ENCODE measurements at places on chromosomes 13 and 19.

GRCh38 chr19:7099597-7099921 lies 30.1 kb downstream of the ZNF557 start:
- no peak for DNase-seq
- H3K27me3 ChIP-seq, result no peaks in the 10 kb centered on the region
- H3K27ac ChIP-seq, result peak overlapping the region; percentile 91
- no peaks in the 10 kb centered on the region for H3K4me1 ChIP-seq

- DNase-seq, result no peak
- H3K4me3 ChIP-seq, result no peak overlapping the region
- H3K27ac ChIP-seq, result peak overlapping the region; percentile 66
- peaks cover 68% of the 10 kb centered on the region for H3K4me1 ChIP-seq
- H3K27me3 ChIP-seq, result no peaks in the 10 kb centered on the region
- H3K36me3 ChIP-seq, result no peaks in the 10 kb centered on the region
These were observed 45.8 kb downstream of the MLLT1 start for GRCh38 chr19:6233827-6234511.

GRCh38 chr13:24083722-24084421 lies 76.6 kb upstream of the SPATA13 start:
- no peak overlapping the region for H3K4me3 ChIP-seq
- H3K36me3 ChIP-seq, result no peaks in the 10 kb centered on the region
- no peak for DNase-seq
- H3K27ac ChIP-seq, result no peak overlapping the region
- no peaks in the 10 kb centered on the region for H3K27me3 ChIP-seq

DNA sequence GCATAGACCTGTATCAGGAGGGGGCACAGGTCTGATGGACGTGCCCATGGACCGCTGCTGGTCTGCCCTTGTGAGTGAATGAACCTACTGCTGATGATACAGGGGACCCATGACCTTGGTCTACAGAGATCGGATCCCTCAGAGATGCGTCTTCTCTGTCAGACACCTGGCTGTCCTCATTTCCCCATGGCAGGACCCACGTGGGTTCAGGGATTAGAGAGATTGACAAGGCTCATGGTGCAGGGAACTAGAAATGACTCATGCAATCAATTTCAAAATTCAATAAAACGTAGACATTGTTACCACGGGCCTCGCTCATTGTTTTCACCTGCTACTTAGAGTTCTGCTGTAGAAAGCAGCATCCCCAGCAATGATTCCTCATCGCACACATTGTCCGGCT lies 962 bp upstream of the TPRX1 start:
- H3K4me1 ChIP-seq, result no peaks in the 10 kb centered on the region
- no peaks in the 10 kb centered on the region for H3K27me3 ChIP-seq
- no peak for DNase-seq

DNA sequence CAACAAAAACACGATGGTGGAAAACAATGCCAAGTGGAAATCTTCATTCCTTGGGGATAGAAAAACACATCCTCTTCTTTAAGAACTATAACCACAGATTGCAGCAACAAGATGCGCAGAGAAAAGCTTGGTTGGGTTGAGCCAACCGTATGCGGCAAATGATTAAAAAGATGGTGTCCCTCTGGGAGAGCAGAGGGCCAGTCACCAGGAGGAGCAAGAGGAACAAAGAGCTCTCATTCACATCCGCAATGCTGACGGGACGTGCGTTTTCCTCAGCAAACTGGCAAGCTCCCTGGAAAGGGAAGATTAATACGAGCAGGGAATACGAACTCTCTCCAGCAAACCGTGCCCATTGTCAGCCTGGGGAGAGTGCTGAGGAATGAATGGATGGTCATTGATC lies 141.6 kb downstream of the KATNAL1 start:
- no peaks in the 10 kb centered on the region for H3K27me3 ChIP-seq
- no peak overlapping the region for H3K4me3 ChIP-seq
- H3K27ac ChIP-seq, result no peak overlapping the region
- no peaks in the 10 kb centered on the region for H3K36me3 ChIP-seq
- no peak for DNase-seq

- no peaks in the 10 kb centered on the region for H3K36me3 ChIP-seq
- no peak within 1 kb of the TSS for H3K27ac ChIP-seq
- H3K27me3 ChIP-seq, result peaks cover 5% of the 10 kb centered on the region
- DNase-seq, result no peak
- peak within 1 kb of the TSS; percentile 15 for H3K4me3 ChIP-seq
These were observed at the start of gene SLC5A5 for GRCh38 chr19:17871878-17872250. TSS of gene SLC5A5 (plus strand) at chr19:17871945. CDS start at chr19:17872320, 375 bp downstream.

- peak overlapping the region; percentile 0 for H3K27ac ChIP-seq
- no peaks in the 10 kb centered on the region for H3K27me3 ChIP-seq
- no peaks in the 10 kb centered on the region for H3K36me3 ChIP-seq
These were observed 254.2 kb downstream of the ITGBL1 start for GRCh38 chr13:101706651-101707050.

DNA sequence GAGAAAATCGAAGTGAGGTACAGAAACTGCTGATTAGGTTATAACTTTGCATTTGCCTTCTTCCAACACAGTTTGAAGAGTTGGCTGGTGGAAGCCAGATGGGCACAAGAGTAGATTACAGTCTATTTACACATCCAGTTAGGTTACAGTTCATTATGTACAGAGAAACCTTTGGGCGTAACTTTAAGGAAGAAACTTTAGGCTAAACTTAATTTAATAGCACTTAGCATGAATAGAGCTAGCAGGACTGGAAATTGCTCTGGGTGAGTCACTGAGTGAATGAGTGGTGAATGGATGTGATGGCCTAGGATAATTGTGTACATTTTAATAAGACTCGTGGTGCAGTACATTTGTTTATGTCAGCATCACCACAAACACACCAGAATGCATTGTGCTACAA lies 62.9 kb upstream of the KLHL1 start:
- H3K36me3 ChIP-seq, result no peaks in the 10 kb centered on the region
- DNase-seq, result no peak
- no peaks in the 10 kb centered on the region for H3K27me3 ChIP-seq
- no peaks in the 10 kb centered on the region for H3K4me1 ChIP-seq

- H3K36me3 ChIP-seq, result no peaks in the 10 kb centered on the region
- H3K27ac ChIP-seq, result no peak overlapping the region
- no peaks in the 10 kb centered on the region for H3K4me1 ChIP-seq
- no peak for DNase-seq
- no peak overlapping the region for H3K4me3 ChIP-seq
These were observed 992.6 kb downstream of the PCDH9 start for GRCh38 chr13:66237411-66238062.

DNA sequence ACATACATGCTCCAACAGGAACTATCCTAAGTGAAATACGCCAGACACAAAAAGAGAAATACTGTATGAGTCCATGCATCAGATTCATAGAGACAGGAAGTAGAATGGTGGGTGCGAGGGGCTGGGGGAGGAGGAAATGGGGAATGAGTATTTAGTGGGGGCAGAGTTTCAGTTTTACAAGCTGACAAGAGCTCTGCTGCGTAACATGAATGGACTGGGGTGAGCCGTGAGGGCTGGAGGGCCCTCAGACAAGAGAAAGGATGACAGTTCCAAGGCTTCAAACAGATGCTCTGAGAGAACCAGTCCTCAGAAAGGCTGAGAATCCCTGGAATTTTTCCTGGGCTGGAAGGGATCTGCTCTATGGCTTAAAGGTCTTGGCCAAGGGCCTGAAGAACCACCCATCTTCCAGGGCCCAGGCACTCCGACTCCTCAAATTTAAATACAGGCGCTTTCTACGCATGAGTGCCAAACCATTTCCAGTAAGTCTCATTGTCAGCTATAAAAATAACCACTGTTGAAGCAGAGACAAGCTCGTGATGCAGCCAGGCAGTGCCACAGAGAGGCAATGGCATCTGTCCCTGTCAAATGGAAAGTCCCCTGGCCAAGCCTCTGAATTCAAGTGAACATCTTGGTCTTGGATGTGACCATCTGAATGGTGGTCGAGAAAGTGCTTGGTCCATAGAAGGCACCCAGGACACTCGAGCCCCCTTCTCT lies 17.5 kb downstream of the KLF2 start:
- no peaks in the 10 kb centered on the region for H3K36me3 ChIP-seq
- H3K27ac ChIP-seq, result peak overlapping the region; percentile 36
- H3K27me3 ChIP-seq, result no peaks in the 10 kb centered on the region
- no peak for DNase-seq

DNA sequence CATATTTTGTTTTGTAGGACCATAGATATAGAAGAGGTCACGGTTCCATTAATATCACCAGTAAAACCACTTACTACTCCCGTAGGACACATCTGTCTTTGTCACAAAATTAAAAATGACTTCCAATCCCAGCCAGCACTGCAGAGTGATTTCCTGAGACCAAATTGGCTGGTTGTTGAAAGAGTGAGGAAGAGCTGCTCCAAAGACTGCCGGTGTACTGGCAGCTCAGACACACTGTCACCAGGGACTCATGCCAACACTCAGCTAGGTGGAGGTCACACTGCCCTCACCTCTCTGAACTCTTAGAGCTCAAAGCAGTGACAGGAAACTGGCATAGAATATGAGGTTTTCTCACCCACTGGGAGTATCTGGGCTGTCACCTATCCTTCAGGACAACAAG lies 52.1 kb downstream of the FLT1 start:
- H3K4me3 ChIP-seq, result no peak overlapping the region
- H3K36me3 ChIP-seq, result no peaks in the 10 kb centered on the region
- H3K27me3 ChIP-seq, result no peaks in the 10 kb centered on the region
- no peak overlapping the region for H3K27ac ChIP-seq
- H3K4me1 ChIP-seq, result no peaks in the 10 kb centered on the region

GRCh38 chr13:79448413-79448812 lies 32.5 kb upstream of the NDFIP2 start:
- H3K36me3 ChIP-seq, result no peaks in the 10 kb centered on the region
- no peaks in the 10 kb centered on the region for H3K27me3 ChIP-seq
- H3K27ac ChIP-seq, result no peak overlapping the region
- H3K4me1 ChIP-seq, result no peaks in the 10 kb centered on the region
- no peak for DNase-seq

- peak overlapping the region; percentile 25 for H3K27ac ChIP-seq
- H3K4me3 ChIP-seq, result no peak overlapping the region
- peaks cover 19% of the 10 kb centered on the region for H3K4me1 ChIP-seq
- DNase-seq, result no peak
These were observed 95.5 kb upstream of the SERP2 start for GRCh38 chr13:44278166-44278565.

DNA sequence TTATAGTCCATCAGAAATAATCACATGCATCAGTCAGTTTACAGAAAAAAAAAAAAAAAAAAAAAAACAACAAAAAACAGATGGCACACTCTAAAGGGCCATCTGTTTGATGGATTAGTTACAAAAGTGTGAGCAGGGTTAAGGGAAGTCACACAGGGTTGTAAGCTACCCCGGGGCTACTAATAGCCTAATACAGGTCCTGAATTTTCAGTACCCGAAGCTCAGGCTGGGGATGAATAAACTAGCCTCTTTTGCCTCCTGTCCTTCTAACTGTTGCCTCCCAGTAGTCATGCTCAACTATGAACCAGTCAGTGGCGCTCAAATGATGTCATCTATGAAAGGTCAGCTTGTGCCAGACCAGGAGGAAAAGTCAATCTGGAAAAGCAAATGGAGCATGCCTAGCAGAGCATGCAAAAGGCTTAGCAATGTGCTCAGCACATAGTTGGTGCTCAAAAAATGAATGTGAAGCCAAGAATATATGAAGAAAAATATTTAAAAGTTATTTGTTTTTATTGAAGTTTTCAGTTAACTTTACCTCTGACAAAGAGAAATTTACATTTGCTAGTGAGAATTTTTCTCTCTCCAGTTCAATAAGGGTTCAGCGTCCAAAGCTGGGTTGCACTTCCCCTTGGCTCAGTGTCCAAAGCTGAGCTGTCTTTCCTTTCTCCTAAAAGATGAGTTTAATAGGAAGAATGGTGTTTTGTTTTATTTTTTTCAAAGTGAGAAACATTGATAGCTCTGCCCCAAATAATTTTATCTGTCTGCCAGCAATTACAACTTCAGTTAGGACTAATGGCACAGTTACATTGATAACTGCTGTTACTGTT lies 30.8 kb upstream of the LRCH1 start:
- no peaks in the 10 kb centered on the region for H3K4me1 ChIP-seq
- DNase-seq, result no peak
- peak overlapping the region; percentile 25 for H3K27ac ChIP-seq
- no peaks in the 10 kb centered on the region for H3K27me3 ChIP-seq
- H3K4me3 ChIP-seq, result no peak overlapping the region

GRCh38 chr19:16473875-16474392 lies 2.2 kb upstream of the EPS15L1 start:
- DNase-seq, result no peak
- H3K27me3 ChIP-seq, result no peaks in the 10 kb centered on the region
- no peak overlapping the region for H3K27ac ChIP-seq
- H3K4me3 ChIP-seq, result no peak overlapping the region

DNA sequence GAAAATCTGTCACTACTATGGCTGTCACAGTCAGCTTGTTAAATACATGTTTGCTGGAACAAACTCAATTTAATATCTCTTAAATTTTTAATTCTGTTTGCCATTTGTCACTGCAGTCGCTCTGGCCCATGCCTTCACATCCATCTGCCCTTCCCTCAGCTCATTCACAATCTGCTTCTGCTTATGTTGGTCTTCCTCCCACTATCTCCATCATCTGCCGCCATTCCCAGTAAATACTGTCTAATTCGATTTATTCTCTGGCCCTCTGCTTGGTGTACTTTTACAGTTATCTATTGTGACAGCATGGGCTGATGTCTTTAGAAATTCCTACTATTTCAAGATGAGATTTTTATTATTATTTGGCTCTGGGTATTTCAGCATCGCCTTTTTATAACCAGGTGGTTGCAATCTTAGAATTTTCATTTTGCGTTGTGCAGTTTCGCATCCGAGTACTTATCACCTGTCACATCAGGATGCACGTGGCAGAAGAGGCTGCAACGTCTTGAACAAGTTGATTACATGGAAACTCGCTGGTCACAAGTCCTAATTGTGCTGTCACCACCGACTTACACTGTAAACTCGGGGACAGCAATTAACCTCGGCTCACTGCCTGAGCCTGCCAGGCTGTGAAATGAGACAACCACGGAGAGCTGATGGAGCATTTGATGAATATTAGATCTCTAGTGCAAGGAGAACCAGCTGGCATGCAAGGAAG lies 158.4 kb downstream of the MYO16 start:
- H3K4me1 ChIP-seq, result no peaks in the 10 kb centered on the region
- no peaks in the 10 kb centered on the region for H3K27me3 ChIP-seq
- no peaks in the 10 kb centered on the region for H3K36me3 ChIP-seq
- H3K27ac ChIP-seq, result no peak overlapping the region

GRCh38 chr19:19074196-19074882 lies 10.5 kb downstream of the SLC25A42 start:
- H3K27ac ChIP-seq, result peak overlapping the region; percentile 56
- no peak overlapping the region for H3K4me3 ChIP-seq

DNA sequence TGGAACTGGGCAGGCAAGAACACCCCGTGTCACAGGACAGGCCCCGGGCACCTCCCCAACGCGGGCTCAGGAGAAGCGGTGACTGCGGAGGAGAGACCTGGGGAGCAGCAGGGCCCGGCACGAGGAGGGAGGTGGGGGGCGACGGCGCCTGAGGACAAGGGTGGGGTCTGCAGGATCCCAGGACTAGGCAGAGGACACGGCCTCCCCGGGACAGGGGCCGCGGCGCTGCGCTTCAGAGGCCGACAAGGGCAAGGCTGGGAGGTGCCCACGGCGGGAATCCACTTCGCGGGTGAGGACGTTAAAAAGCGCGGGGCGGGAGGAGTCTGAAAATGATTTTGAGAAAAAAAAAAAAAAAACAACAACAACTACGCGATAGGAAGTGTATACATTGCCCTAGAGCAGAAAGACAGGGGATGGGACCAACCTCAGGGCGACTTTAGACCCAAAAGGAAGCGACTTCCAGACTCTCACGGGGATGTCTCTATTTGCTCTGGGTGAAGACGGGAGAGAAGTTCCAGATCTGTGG lies 44.9 kb downstream of the ZNF611 start:
- H3K27ac ChIP-seq, result peak overlapping the region; percentile 66
- peak overlapping the region; percentile 60 for H3K4me3 ChIP-seq
- no peaks in the 10 kb centered on the region for H3K36me3 ChIP-seq
- no peaks in the 10 kb centered on the region for H3K4me1 ChIP-seq

- H3K27ac ChIP-seq, result no peak overlapping the region
- H3K36me3 ChIP-seq, result no peaks in the 10 kb centered on the region
- DNase-seq, result no peak
- H3K4me3 ChIP-seq, result no peak overlapping the region
These were observed 11.8 kb upstream of the PRR20A start for GRCh38 chr13:57128909-57129308.
